ENCODE measurements at places on chromosomes 13 and 19. TPM values are rescaled to one million over a fixed set of nuclear protein-coding genes. Genes with fewer than 3 reads are reported as not detected.

The NCR1 gene
- total RNA-seq: not detected

The PRTN3 gene
- total RNA-seq: not detected

The CEACAM6 gene
- not detected for total RNA-seq

DNA sequence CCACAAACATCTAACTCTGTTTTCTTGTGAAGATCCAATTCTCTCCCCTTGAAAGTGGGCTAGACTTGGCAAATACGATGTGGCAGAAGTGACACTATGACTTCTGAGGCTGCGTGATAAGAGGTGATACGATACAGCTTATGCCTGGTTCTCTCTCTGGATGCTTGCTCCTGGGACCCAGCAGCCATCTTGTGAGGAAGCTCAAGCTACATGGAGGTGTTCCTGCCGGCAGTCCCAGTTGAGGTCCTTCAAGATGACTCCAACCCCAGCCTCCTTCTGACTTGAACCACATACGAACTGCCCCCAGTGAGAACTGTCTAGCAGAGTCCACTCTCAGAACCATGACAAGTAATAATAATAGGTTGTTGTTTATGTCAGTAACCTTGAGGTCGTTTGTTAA is 10.7 kb upstream of the FEM1A start:
- no peaks in the 10 kb centered on the region for H3K36me3 ChIP-seq
- no peak overlapping the region for H3K27ac ChIP-seq
- no peak for DNase-seq
- no peak overlapping the region for H3K4me3 ChIP-seq
- no peaks in the 10 kb centered on the region for H3K4me1 ChIP-seq

DNA sequence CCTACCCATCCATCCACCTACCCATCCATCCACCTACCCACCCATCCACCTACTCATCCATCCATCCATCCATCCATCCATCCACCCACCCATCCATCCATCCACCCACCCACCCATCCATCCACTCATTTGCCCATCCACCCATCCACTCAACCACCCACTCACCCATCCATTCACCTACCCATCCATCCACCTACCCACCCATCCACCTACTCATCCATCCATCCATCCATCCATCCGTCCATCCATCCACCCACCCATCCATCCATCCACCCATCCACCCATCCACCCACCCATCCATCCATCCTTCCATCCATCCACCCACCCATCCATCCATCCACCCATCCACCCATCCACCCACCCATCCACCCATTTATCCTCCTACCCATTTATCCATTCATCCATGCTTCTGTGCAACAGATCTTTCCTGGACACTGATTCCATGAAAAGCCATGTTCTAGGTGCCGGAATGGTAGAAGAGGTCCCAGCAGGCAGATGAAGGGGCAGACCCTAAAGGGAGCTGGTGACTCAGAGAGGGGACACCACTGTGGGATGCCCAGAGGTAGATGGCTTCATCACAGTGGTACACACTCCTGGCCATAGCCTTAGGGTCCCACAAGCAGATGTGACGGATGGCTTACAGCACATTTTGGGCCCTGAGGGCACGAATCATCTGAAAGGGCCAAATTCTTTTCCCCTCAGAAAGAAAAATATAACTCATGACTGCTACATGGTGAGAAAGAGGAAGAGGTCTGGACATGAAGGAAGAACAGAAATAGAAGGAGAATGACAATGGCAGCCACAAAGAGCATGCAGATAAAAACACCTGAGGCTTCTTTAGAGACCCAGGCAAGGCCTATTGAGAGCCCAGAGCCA is 76.0 kb downstream of the KCTD15 start:
- H3K27me3 ChIP-seq: peaks cover 11% of the 10 kb centered on the region
- no peak overlapping the region for H3K27ac ChIP-seq
- no peak overlapping the region for H3K4me3 ChIP-seq
- H3K36me3 ChIP-seq: no peaks in the 10 kb centered on the region

DNA sequence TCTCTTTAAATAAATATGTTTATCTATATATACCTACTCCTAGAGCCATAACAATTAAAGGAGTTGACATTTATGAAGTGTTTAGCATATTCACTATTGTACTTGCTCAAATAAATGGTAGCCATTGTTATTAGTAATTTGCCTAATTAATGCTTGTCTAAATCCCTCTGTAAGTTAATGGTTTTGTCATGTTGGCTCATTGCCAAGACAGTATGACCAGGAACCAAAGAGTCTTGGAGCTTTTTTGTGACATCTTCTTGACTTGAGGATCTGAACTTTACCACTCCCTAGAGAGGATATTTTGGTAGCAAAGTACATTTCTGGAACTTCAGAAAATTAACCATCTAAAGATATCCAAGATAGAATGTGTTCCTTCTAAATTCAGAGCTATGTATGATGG is 15.5 kb downstream of the FRY start:
- H3K4me3 ChIP-seq: no peak overlapping the region
- H3K27me3 ChIP-seq: no peaks in the 10 kb centered on the region
- peaks cover 33% of the 10 kb centered on the region for H3K4me1 ChIP-seq
- DNase-seq: no peak
- peaks cover 6% of the 10 kb centered on the region for H3K36me3 ChIP-seq
- no peak overlapping the region for H3K27ac ChIP-seq
